Central memory CD8-positive, alpha-beta T cell (primary cell): ENCODE measurements at places on chromosomes 3 and 15.

GRCh38 chr3:109070211-109070610 is 47.7 kb downstream of the MORC1 start:
- peaks cover 7% of the 10 kb centered on the region for H3K4me1 ChIP-seq
- no peak for DNase-seq
- peaks cover 59% of the 10 kb centered on the region for H3K27me3 ChIP-seq
- H3K27ac ChIP-seq: no peak overlapping the region

GRCh38 chr15:67140078-67140833 is 74.9 kb downstream of the SMAD3 start:
- peaks cover 87% of the 10 kb centered on the region for H3K4me1 ChIP-seq
- peak overlapping the region; percentile 83 for H3K27ac ChIP-seq
- DNase-seq: no peak
- peak overlapping the region; percentile 56 for H3K4me3 ChIP-seq
- no peaks in the 10 kb centered on the region for H3K27me3 ChIP-seq

GRCh38 chr3:70138606-70139005 is 139.1 kb downstream of the SAMMSON start:
- no peak overlapping the region for H3K27ac ChIP-seq
- no peak for DNase-seq
- no peak overlapping the region for H3K4me3 ChIP-seq
- H3K27me3 ChIP-seq: no peaks in the 10 kb centered on the region

- H3K27me3 ChIP-seq: no peaks in the 10 kb centered on the region
- no peak for DNase-seq
- no peaks in the 10 kb centered on the region for H3K4me1 ChIP-seq
- no peak overlapping the region for H3K4me3 ChIP-seq
- H3K36me3 ChIP-seq: no peaks in the 10 kb centered on the region
- no peak overlapping the region for H3K27ac ChIP-seq
Observed at GRCh38 chr3:174863488-174863887, 4.4 kb downstream of the NAALADL2 start.

DNA sequence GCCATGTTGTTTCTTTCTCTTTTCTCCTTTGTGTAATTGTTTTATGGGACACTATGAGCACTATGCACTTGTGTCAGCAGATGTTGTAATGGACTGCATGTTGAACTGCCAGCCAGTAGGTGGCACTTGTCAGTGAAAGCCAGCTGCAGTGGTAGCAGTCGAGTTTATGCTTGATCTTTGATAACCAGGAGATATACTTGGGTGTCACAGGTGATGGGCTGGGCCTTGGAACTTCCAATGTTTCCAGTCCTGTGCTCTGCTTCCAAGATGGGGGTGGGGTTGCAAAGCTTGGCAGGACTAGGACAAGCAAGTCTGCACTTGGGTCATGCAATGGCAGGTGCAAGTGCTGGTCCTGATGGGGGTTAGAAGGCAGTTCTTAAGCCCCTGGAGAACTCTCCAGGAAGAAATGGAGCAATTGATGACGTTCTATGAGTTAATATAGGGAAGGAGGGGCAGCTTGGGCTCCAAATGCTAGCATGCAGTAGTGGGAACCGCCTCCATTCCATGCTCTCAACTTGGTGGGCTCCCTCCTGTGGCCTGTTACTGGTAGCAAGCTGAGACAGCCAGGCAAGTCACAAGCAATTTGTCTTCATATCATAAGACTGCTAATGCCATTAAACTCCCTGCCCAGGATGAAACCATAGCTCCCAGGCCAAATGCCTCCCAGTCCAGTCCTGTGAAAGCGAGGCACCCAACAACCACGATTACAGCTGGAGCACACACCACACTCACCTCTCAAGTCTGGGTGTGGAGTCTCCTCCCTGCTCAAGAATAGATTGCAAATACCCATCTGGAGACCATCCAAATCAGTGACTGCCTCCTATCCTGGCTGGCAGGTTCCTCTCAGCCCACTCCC is 287.2 kb downstream of the CGGBP1 start:
- no peaks in the 10 kb centered on the region for H3K4me1 ChIP-seq
- H3K27ac ChIP-seq: no peak overlapping the region

- no peak overlapping the region for H3K27ac ChIP-seq
- H3K27me3 ChIP-seq: peaks cover 14% of the 10 kb centered on the region
- no peak overlapping the region for H3K4me3 ChIP-seq
- H3K4me1 ChIP-seq: no peaks in the 10 kb centered on the region
- no peaks in the 10 kb centered on the region for H3K36me3 ChIP-seq
Observed at GRCh38 chr3:169623971-169624370, 39.5 kb downstream of the MECOM start.

DNA sequence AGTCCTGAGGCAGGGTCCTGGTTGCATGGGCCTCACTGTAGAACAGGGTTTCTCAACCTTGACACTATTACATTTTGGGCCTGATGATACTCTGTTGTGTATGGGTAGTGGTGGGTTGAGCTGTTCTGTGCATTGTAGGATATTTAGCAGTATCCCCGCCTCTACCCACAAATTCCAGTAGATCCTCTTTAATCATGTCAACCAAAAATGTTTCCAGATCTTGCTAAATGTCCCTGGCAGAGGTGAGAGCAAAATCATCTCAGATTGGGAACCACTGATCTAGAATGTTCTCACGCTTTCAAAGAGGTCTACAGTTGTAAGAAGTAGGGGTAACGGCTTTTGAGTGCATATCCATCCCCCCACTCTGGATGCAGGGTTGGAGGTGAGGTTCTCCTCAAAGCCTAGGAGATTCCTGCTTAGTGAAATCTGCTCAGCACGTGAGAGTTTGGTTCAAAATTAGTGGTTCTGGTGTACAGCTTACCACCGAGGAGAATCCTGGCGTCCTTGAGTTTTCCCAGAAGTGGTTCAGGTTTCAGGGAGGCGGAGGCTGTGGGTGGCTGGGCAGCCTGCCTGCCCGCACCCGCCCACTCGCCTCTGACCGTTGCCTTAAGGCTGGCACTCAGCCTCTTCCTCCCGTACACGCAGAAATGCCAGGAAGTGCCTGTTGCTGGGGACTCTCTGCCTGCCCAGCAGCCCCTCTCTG is 5.3 kb downstream of the ACVR2B start:
- no peak overlapping the region for H3K27ac ChIP-seq
- no peaks in the 10 kb centered on the region for H3K36me3 ChIP-seq
- no peak for DNase-seq
- peaks cover 12% of the 10 kb centered on the region for H3K4me1 ChIP-seq
- H3K4me3 ChIP-seq: no peak overlapping the region

DNA sequence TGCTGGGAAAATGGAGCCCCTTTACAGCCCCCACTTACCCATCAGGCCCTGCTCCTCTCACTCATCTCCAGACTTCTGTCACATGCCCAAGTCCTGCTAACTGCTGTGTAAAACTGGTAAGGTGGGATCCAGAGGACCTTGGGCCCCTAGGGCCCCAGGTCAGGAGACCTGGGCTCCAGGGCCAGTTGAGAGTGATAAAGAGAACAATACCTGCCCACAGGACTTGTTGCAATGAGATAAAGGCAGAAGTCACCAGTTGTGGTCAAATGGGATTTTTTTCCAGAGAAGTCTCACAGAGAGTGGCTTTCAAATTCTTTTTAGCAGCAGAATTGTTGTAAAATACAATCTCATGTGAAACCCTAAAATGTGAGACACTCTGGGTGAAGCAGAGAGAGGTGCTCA is 753 bp downstream of the FURIN start:
- peaks cover 9% of the 10 kb centered on the region for H3K36me3 ChIP-seq
- peaks cover 38% of the 10 kb centered on the region for H3K4me1 ChIP-seq
- H3K27ac ChIP-seq: no peak overlapping the region
- H3K4me3 ChIP-seq: no peak overlapping the region
- H3K27me3 ChIP-seq: peaks cover 26% of the 10 kb centered on the region

DNA sequence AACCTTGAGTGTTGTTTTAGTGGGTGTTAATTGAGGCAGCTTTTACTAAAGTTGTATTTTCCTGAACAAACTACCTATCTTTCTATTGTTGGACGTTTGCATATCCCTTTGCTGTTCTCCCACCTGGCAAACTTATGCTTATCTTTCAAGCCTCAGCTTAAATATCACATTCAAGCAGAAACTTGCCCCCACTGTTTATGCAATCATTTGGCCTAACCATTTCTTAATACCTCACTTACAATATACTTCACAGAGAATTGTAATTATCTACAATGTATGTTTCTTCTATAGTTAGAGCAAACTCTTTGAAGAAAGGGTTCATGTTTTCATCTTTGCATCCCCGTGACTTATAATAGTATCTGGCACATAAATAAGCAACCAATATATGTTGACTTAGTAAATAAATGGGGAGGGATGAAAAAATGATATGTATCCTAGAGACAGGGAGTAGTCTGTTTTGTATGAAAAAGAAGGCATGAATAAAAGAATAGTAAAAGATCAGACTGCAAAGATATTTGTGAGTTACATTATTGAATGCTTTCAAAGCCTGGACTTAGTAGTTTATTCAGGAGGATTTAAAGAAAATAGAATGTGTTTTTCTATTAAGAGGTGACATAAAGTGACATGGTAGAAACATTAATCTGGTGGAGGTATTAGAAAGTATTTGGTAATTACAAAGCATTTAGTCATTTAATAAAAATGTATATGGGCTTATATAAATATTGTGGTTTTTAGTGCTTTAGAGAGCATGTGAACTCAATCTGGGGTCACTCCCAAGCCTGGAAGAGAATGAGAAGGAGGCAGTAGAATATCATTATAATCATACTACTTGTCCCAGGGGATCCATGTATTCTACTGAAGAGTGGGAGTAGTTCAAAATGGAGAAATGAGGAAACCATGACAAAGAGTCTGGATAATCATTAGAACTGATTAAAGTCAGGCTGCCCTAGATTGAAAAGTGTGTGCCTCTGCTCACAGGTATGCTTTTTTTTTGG is 60.0 kb upstream of the DCBLD2 start:
- no peak overlapping the region for H3K27ac ChIP-seq
- no peaks in the 10 kb centered on the region for H3K4me1 ChIP-seq
- H3K4me3 ChIP-seq: no peak overlapping the region
- H3K36me3 ChIP-seq: no peaks in the 10 kb centered on the region
- DNase-seq: no peak

DNA sequence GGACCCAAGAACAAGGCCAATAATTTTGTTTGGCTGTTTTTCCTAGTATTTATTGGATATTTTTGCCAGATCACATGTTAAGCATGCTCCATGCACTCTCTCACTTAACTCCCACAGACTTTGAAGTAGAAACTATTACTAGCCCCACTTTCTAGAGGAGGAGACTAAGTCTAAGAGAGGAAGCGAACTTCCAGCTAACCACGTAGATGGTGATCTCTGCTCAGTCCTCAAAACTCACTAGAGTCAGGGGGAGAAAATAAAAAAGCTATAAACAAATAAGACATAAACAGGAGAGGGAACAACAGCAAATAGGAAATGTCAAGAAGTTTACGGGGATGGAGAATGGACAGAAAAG is 481.0 kb upstream of the PROK2 start:
- no peaks in the 10 kb centered on the region for H3K36me3 ChIP-seq
- H3K27me3 ChIP-seq: peaks cover 21% of the 10 kb centered on the region
- H3K27ac ChIP-seq: no peak overlapping the region
- H3K4me3 ChIP-seq: no peak overlapping the region
- DNase-seq: no peak

GRCh38 chr3:19547665-19548464 is 386.2 kb downstream of the EFHB start:
- H3K27ac ChIP-seq: no peak overlapping the region
- no peak overlapping the region for H3K4me3 ChIP-seq
- DNase-seq: no peak

DNA sequence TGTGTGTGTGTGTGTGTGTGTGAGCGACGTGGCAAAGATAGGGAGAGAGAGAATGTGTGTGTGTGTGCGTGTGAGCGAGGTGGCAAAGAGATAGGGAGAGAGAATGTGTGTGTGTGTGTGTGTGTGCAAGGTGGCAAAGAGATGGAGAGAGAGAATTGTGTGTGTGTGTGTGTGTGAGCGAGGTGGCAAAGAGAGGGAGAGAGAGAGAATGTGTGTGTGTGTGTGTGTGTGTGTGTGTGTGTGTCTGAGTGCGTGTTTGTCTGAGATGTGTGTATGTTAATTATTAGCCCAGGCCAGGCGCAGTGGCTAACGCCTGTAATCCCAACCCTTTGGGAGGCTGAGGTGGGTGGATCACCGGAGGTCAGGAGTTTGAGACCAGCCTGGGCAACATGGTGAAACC is 154.6 kb upstream of the RGMA start:
- peaks cover 17% of the 10 kb centered on the region for H3K27me3 ChIP-seq
- no peak overlapping the region for H3K27ac ChIP-seq
- no peaks in the 10 kb centered on the region for H3K4me1 ChIP-seq
- H3K4me3 ChIP-seq: no peak overlapping the region

DNA sequence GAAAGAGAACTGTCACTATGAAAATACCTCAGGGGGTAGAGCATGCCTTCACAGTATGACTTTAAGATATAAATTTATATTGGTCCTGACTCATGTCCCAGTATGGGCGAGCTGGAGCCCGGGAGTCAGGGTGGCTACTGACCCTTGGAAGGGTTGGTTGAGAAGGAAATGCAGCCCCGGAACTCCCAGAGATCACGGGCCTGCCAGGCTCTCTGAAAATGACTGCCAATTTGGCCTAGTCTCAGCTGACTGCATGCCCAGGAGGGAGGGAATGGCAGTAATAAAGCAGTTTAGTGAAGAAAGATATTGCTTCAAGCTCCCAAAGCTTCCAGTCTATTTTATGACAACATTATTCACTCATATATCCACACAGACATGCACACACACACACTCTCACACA is 299.0 kb downstream of the NR2F2 start:
- H3K4me1 ChIP-seq: no peaks in the 10 kb centered on the region
- no peak overlapping the region for H3K27ac ChIP-seq
- H3K4me3 ChIP-seq: no peak overlapping the region
- no peaks in the 10 kb centered on the region for H3K27me3 ChIP-seq
- H3K36me3 ChIP-seq: no peaks in the 10 kb centered on the region

- H3K4me3 ChIP-seq: no peak overlapping the region
- no peaks in the 10 kb centered on the region for H3K4me1 ChIP-seq
- no peaks in the 10 kb centered on the region for H3K36me3 ChIP-seq
- H3K27me3 ChIP-seq: peaks cover 40% of the 10 kb centered on the region
Observed at GRCh38 chr3:185900228-185900627, 37.6 kb downstream of the TRA2B start.
